ENCODE measurements at places on chromosomes 5 and 9. TPM values are rescaled to one million over a fixed set of nuclear protein-coding genes. Genes with fewer than 3 reads are reported as not detected.

Gene CENPK
- 18.0 TPM for total RNA-seq

Gene MARCHF11
- total RNA-seq = not detected

Gene TAF11L5
- total RNA-seq = not detected

Gene CDO1
- total RNA-seq = 0.32 TPM

Gene CCNI2
- under 0.01 TPM for total RNA-seq

Gene SHISAL2B
- not detected for total RNA-seq

Gene BTNL8
- total RNA-seq = not detected

Gene TEX48
- total RNA-seq = not detected
